ENCODE measurements at places on chromosomes 2 and 18.

GRCh38 chr18:47150824-47151366, 595 bp upstream of the HDHD2 start:
- DNase-seq: no peak

- DNase-seq: no peak
Observed at GRCh38 chr2:10204326-10205161, 82.0 kb downstream of the RRM2 start.

- DNase-seq: peak; percentile 20
Observed at GRCh38 chr2:46979571-46979979, 64.0 kb upstream of the MCFD2 start.

DNA sequence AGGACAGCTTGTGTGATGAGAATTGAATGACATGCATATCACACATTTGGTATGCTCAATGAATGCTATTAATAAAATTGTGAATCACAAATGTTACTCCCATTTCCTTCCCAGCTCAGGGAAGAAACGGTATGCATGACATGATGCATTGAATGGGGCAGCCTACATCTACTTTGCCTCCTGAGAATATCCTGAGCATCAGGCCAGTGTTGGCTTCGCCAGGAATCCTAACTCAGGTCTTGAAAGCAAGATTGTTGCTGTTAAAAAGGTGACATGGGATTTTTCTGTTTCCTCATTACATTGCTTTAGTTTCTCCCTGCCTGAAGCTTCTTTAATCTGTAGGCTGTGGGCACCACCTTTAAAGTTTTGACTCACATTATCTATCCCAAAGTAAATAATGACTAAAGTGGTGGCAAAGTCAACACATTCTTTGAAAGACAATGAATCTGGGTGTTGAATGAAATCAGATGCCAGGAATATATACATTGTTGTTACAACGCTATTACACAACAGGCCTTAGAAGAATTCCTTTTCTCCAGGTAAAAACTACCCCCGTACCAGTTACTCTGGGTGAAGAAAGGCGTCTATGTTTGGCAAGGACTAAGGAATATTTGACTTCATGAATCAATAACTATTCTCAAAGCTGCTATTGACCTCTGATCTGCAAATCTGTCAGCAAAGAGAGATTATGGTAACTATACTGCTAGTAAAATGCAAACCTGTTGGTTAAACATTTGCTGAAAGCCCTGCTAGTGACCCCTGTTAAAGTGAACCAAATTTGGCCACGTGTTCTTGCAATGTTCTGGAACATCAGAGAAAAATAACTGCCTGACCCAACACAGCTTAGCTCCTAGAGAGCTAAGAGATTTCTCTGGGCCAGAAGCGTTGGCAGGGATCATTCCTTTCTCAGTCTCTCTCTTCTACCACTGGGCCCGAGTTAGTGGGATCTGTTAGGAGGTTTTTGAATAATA, 30.5 kb upstream of the NEDD4L start:
- DNase-seq: no peak

- no peak for DNase-seq
Observed at GRCh38 chr18:11955239-11956029, 25.9 kb upstream of the IMPA2 start.

GRCh38 chr2:146817613-146818012, 1027.2 kb upstream of the ACVR2A start:
- DNase-seq: no peak

DNA sequence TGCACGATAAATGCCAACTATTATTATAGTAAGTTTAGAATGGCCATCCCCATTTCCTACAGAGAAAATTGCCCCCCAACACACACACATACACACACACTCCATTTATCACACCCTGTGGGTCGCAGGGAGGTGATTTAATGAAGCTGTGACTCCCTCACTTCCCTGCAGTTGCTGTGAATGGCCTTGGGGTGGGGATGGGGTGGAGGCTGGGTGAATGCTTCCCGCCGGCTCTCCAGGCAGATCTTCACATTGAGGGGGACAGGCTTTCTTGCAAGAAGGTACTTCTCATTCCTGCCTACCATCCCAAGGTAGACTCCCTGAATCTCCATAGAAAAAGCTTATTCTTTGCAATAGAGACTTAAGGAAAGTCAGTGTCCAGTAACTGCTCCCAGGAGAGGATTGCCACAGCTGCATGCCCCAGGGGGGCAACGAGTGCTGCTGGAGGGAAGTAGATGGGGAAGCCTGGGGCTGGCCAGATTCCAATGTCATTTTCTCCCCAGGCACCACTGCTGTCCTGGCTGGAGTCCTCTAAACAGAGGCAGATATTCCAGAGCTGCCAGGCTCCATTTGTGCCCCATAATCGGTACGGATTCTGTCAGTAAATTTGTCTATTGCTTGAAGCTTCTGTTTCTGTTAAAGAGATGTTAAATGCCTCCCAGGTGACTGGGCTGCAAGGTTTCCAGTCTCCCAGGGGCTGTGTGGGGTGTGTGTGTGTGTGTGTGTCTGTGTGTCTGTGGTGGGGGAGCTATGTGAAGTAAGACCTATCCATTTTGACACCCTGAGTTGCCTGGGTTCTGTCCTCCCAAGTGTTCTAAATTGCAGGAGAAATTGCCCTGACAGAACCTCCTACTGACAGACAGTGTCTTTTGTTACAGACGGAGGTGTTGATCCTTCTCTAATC, 265.5 kb downstream of the SRBD1 start:
- no peak for DNase-seq

GRCh38 chr2:189267491-189267890, 87.9 kb upstream of the COL5A2 start:
- no peak for DNase-seq

DNA sequence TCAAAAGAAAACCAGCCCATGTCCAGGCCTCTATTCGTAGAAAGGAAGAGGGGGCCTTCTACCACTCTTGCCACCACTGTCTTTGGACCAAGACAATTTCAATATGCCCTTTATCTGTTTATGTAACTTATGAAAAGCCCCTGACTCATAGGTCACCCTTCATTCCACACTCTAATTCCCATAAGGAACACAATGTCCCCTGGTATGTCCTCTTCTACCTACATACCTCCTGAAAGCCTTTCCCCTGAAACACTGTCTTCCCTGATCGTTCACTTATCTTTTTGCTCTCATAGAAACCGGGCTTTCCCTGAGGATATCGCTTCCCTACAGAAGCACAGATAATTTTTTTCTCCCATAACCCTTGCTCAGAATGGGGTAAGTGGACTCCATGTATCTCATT, 13.3 kb downstream of the EIF2AK3 start:
- no peak for DNase-seq

DNA sequence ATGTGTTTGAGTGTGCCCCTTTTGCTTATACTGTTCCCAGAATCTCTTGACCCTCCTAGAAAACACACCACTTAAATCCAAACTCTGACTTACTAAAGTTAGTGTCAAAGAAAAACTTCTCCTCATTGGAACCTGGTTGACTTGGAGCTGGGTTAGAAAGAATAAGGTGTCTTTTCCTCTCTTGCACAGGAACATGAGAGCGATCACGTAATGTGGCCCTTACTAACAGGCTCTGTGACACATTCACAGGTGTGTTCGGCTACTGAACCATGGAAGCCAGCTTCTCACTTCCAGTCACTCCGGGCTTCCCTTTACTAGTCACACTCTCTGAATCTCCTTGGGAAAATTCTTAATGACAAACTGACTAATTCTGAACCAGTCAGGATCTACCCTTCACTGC, 5.4 kb upstream of the POU3F3 start:
- DNase-seq: no peak

DNA sequence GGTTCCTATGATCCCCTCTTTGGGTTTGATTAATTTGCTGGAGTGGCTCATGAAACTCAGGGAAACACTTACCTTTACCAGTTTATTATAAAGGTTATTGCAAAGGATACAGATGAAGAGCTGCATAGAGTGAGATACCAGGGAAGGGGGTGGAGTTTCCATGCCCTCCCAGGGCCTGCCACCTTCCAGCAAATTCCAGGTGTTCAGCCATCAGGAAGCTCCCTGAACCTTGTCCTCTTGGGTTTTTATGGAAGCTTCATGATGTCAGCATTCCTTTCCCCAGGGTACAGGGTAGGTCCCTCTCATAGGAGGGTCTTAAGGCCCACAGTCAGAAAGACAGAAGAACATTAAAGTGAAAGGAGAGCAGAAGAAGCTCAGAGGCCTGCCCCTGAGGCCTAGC, 123.9 kb upstream of the DCC start:
- no peak for DNase-seq

GRCh38 chr2:60094450-60094929, 459.0 kb downstream of the BCL11A start:
- no peak for DNase-seq

- DNase-seq: no peak
Observed at GRCh38 chr2:185658750-185659149, 79.9 kb upstream of the FSIP2 start.

DNA sequence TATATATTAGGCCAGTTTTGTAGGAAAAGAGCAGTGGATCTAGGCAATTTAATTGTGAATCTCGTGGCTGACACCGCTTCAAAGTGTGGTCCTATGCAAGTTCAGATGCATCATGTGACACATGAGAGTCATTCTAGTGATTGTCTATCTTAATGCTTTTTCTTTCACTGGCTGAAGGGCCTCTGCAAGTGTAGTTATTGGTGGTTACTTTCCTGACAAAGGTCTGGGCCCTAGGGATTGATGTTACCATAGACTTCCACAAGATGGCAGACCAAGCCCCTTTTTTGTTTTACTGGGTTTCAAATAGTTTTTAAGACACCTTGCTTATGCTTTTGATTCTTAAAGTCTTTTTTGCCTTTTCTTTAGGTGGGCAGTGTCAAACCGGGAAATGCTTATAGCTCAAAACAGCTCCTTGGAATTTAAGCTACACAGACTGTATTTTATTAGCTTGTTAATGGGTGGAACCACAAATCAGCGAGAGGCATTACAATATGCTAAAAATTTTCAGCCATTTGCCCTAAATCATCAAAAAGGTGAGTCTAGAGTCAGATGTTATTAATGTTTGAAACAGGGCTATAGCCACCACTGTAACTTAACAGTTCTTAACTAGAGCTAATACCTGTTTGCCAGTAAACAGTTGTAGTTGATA, 25.9 kb downstream of the CD8A start:
- no peak for DNase-seq

- no peak for DNase-seq
Observed at GRCh38 chr2:239717706-239718105, 307.4 kb downstream of the NDUFA10 start.

GRCh38 chr2:107195631-107196030, 309.7 kb upstream of the ST6GAL2 start:
- DNase-seq: no peak

GRCh38 chr2:43482961-43483360, 112.9 kb downstream of the THADA start:
- no peak for DNase-seq

DNA sequence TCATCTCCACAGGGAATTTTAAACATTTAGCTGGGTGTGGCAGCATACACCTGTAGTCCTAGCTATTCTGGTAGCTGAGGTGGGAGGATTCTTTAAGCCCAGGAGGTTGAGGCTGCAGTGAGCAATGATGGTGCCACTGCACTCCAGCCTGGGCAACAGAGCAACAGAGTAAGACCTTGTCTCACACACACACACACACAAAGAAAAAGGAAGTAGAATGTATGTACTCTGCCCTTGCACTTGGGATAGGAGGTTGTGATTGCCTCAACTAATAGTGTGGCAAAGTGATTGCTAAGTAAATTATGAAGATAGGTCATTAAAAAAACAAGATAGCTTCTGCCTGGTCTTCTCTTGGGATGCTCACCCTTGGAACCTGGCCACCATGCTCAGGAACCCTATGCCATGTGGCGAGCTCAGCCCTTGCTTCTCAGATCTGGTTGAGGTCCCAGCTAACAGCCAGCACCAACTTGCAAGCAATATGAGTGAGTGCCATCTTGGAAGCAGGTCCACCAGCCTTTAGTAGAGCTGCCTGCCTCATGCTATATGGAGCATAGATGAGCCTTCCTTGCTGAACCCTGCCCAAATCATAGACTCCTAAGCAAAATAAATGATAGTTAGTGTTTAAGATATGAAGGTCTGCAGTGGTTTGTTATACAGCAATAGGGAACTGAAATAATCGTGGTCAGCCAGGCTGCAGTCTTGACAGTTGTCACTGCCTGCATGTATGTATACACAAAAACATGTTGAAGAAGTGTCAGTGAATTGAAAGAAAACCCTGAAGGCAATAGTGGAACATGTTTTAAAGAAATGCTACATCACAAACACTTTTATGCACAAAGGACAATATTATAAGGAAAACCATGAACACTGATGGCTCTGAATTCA, 30.1 kb upstream of the PNO1 start:
- DNase-seq: no peak

DNA sequence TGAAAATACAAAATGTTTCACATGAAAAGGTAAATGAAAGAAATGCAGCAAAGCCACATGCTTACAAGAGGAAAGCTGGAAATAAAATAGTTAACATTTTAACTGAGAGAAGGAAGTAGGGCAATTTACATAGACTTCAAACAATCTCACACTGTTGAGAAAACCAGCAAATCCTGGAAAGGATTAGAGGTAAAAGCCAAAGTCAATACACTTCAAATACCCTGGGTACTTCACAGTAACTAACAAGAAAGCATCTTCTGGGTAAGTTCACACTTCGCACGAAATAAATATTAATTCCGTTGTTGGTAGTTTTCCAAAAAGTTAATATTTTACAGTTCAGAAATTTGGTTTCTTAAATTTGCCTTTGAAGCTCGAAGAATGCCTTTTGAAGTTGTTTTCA, 3.5 kb upstream of the ERICH2 start:
- no peak for DNase-seq

GRCh38 chr2:23135481-23136100, 249.4 kb upstream of the KLHL29 start:
- no peak for DNase-seq

DNA sequence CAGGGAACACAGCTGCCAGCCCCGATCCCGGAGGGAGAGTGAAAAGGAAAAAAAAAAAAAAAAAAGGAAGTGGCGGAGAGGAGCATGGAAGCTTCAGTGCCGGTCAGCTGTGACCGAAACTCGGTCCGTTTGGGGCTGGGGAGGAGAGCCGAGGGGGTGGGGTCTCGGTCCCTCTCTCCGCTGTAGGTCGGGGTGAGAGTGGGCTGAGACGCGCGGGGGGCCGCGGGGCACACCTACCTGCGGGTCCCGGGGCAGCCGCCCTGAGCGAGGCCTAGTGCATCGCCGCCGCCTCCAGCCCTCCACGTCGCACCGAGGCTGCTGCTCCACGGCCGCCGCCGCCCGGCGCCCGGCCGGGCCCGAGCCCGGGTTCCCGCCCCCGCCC, 536 bp downstream of the VPS54 start:
- peak; percentile 23 for DNase-seq

GRCh38 chr2:152050915-152051314, 47.9 kb downstream of the CACNB4 start:
- no peak for DNase-seq

- no peak for DNase-seq
Observed at GRCh38 chr2:229586012-229586411, 128.3 kb downstream of the DNER start.
